ENCODE measurements at places on chromosomes 1 and 21.
A peak's percentile ranks its signal among the peaks of the same experiment; 100 is the strongest.

GRCh38 chr1:160608941-160609340 lies 29.6 kb upstream of the CD84 start:
- DNase-seq: no peak

- DNase-seq: no peak
These were observed 3.2 kb downstream of the CLSTN1 start for GRCh38 chr1:9820521-9820920.

DNA sequence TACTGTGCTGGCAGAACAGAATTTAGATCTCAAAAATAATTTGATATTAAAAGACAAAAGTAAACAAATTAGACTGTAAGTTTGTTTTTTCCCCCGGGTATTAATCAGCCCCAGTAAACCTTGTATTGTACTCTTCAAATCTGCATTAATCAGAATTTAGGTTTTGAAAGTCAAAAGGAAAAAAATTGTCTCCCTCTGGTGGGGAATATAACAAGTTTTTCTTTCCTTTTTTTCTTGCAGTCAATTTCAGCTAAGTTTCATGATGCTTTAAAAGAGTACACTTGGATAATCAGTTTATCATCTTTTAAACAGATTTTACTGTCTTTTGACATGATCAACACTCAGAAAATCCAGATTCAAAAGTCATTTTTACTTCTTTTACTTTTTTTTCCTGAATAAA lies 134.5 kb upstream of the PKN2 start:
- no peak for DNase-seq

- DNase-seq: no peak
These were observed 5.7 kb upstream of the SOAT1 start for GRCh38 chr1:179287946-179288345.

DNA sequence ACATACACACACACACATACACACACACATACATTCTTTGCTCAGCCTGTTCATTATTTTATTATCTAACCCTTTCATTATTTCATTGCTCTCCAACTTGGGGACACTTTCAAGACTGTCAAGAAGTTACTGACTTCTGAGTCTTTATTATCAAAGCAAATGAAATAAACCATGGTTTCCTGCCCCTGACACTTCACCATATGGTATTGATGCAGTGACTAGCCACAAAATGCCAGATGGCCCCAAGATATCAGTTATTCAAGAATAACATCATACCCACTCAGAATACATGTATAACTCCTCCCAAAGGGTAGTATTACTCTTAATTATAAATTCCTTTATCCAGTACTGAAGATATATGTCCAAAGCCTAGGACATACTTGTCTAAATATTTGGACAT lies 197.3 kb downstream of the MRPL39 start:
- DNase-seq: no peak

DNA sequence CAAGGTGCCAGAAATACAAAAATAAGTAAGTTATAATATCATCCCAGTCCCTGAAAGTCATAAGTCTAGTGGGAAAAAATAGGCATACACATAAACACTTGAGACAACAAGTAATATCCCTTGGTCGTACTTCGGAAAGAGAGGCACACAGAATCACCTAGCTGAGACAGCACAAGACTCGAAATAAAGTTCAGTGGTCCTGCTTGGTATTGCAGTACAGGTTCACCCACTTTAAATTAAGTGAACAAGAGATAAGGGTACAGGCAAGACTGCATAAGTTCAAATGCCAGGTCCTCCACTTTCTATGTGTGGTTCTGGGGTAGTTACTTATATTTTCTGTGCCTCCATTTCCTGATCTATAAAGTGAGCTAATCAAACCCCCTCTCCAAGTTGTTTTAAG lies 47.6 kb downstream of the SEC16B start:
- no peak for DNase-seq

DNA sequence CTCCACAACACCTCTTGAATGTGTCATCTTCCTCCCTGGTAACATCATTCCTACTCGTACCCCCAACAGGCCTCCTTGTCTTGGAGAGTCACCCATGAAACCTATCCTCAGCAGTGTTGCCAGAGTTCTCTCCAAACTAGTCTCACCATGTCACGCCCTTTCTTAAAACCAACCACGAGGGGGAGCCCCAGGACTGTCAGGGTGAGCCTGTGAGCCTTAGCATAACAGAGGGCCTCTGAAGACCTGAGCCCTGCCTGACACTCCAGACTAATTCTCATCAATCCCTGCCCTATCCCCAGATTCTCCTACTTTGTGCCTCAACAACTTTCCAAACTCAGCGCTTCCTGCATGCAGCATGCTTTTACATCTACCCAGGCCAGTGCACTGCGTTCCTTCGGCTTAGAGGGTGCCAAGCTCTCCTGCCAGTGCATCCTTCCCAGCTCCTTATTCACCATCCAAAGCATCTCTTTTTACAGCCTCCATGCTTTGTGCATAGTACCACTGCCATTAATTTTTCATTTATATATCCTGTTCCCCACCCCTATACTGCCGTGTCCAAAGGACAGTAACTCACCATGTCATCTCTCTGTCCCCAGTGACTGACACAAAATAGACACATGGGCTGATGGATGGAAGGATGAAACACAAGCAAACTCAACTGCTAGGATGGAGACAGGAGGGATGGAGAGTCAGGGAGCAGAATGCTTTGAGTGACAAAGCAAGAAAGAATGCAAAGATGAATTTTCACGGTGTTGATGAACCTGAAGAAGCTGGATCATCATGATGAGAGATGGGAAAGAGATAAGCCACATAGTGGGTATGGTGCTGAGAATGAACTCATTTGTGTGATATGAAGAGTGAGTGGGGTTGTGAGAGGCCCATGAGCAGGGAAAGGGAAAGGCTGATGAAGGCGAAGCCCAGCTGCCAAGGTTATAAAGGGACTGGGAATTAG lies 34.0 kb downstream of the ZNF697 start:
- peak; percentile 73 for DNase-seq

GRCh38 chr1:216212826-216213225 lies 210.4 kb downstream of the USH2A start:
- no peak for DNase-seq

DNA sequence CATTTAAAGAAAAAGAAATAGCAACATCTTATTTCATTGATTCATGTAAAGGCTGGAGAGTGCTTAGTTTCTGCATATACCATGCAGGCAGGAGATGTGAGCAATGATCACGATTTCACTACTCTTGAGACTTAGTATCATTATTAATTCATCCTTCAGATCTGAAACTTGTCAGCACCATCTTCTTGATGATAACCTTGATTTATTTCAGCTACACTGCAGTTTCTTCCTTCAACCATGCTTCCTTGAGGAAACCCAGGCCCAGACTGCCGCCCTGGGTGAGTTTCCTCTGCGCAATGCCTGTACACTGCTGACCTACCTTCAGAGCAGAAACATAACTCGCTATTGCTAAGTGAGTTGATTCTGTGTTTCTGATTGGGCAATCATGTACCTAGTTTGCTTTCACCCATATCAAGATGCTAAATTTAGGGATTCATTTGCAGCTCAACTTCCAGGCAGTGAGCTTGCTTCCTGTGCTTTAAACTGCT lies 13.5 kb upstream of the BCL10 start:
- no peak for DNase-seq
